ENCODE measurements at places on chromosomes 7 and 10.

- H3K36me3 ChIP-seq, result no peaks in the 10 kb centered on the region
- H3K27me3 ChIP-seq, result no peaks in the 10 kb centered on the region
- H3K27ac ChIP-seq, result no peak overlapping the region
- H3K4me3 ChIP-seq, result no peak overlapping the region
Observed at GRCh38 chr10:24331457-24331856, 122.5 kb downstream of the KIAA1217 start.

- no peaks in the 10 kb centered on the region for H3K36me3 ChIP-seq
- DNase-seq, result no peak
- H3K4me3 ChIP-seq, result no peak overlapping the region
- H3K4me1 ChIP-seq, result no peaks in the 10 kb centered on the region
- H3K27me3 ChIP-seq, result no peaks in the 10 kb centered on the region
Observed at GRCh38 chr10:6430423-6430980, 149.6 kb downstream of the PRKCQ start.

DNA sequence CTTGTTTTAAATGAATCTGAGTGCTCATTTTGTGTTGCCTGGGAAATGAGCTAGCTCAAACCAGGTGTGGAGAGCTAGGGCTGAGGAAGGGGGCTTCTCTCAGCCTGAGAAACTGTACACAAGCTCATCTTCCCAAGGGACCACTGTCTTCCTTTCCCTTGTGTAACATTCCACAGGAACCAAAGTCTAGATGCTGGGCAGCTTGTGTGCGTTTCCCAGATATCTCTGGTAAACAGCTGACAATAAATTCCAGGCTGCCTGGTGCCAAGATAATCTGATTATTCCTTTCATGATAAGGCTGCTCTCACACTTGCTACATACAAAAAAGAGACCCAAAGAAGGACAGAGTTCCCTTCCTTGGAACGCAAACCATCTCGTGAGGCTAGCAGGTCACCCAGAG lies 33.1 kb upstream of the MKLN1 start:
- H3K27ac ChIP-seq, result no peak overlapping the region
- H3K4me3 ChIP-seq, result no peak overlapping the region
- H3K36me3 ChIP-seq, result no peaks in the 10 kb centered on the region
- no peak for DNase-seq

GRCh38 chr7:132034748-132035416 lies 478.5 kb upstream of the PODXL start:
- H3K4me3 ChIP-seq, result no peak overlapping the region
- no peaks in the 10 kb centered on the region for H3K27me3 ChIP-seq
- H3K4me1 ChIP-seq, result peaks cover 17% of the 10 kb centered on the region
- no peak for DNase-seq
- H3K27ac ChIP-seq, result peak overlapping the region; percentile 11

DNA sequence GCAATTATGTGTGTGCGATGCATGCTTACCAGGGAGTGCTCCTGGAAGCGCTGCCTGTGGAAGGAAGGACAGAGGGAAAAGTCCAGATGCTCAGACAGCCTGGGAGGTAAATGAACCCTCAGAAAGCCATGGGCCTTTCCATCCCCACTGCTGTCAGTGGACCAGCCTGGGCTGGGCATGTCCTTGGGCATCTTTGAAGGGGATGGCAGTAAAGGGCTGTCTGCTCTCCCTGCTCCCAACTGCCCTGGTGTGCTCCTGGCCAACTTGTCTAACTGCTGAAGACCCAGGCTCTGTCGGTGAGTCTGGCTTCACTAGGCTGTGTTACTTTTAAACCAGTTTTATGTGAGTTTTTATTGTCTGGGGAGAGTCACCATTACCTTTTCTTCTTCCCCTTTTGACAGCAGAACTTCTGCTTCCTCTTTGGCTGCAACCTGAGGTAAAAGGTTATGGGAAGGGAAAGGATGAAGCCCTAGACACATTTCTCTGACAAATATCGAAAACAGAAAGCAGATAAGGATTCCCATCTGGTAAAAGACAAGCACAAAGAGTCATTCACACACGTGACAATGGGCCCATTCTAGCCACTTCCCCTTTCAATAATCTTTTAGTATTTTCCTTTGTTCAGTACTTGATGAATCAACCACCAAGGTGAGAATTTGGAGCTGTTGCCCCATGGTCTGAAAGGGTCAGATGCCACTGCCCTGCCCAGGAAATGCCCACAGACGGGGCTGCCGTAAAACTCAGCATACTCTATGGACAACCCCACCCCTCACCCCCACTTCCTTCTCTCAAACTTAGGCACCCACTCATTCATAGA lies 27.6 kb upstream of the PIK3AP1 start:
- DNase-seq, result no peak
- H3K27ac ChIP-seq, result no peak overlapping the region
- H3K4me3 ChIP-seq, result no peak overlapping the region

- H3K36me3 ChIP-seq, result peaks cover 50% of the 10 kb centered on the region
- H3K4me1 ChIP-seq, result peaks cover 9% of the 10 kb centered on the region
- no peaks in the 10 kb centered on the region for H3K27me3 ChIP-seq
- DNase-seq, result no peak
- no peak overlapping the region for H3K4me3 ChIP-seq
Observed at GRCh38 chr7:157411580-157411979, 74.8 kb downstream of the DNAJB6 start.

DNA sequence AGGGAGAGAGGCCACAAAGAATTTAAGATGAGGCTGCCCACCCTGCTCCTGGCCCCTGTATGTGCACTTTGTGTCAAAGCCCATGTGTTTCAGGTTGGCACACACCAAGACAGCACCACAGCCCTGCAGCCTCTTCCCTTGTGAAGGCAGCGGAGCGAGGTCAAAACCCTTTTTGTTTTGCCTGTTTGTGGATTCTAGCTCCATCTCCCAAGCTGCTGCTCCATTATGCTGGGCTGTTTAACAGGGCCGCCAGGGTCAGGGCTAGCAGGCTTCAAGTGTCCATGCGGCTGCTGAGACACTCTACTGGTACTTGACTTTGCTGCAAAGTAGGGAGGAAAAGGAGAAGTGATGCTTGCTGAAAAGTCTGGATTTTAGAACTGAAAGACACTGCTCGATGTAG lies 142.3 kb upstream of the EFCAB10 start:
- no peaks in the 10 kb centered on the region for H3K4me1 ChIP-seq
- no peaks in the 10 kb centered on the region for H3K36me3 ChIP-seq
- no peak overlapping the region for H3K4me3 ChIP-seq
- no peak overlapping the region for H3K27ac ChIP-seq
